ENCODE measurements at places on chromosomes 1 and 21.

- no peak for DNase-seq
Observed at GRCh38 chr1:15540186-15540585, 13.5 kb downstream of the DNAJC16 start.

DNA sequence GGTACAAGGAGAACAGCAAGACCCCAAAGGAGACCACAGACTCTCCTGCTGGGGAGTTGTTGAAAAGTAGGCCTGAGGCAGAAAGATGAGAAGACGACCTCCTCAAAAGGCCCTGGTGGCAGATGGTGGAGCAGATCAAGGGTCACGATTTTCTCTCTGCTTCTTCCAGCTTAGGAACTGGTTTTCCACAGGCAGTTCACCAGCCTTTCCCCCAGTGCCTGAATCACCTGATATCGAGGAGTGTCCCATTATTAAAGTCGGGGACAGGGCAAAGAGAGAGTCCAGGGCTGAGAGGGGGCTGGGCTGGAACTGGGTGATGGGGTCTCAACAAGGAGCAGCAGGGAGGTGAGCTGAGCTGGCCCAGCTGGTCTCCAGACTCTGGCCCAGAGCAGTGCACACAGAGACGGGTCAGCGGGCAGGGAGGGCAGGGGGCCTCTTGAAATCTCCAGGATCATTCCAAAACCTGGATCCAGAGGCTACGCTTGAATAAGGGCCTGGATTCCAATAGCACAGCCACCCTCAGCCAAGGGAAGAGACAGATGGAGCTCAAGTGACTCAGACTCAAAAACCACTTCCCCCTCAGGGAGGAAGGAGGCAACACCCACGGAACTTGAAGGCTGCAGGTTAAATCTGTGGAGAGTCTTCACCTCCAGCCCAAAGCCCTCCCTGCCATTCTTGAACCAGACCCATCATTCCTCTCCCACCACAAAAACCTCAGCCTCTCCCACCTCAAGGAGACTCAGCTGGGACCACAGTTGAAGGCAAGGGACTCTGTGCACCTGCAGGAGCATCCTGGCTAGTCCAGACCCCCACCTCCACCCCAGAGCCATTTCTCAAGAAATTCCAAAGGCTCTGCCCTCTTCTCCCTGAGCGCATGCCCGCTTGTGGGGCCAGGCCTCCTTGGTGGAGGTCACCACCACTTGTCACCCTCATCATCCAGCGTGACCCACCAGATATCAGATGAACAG is at the start of gene S100A5:
Gene S100A5 (minus strand): TSS at position 541 of the 968 bp plus-strand sequence. CDS start 743 bp downstream, outside the sequence.
- no peak for DNase-seq

- no peak for DNase-seq
Observed at GRCh38 chr1:69649383-69649990, 81.8 kb downstream of the LRRC7 start.

GRCh38 chr1:42942444-42942843 is 16.2 kb downstream of the SLC2A1 start:
- no peak for DNase-seq

DNA sequence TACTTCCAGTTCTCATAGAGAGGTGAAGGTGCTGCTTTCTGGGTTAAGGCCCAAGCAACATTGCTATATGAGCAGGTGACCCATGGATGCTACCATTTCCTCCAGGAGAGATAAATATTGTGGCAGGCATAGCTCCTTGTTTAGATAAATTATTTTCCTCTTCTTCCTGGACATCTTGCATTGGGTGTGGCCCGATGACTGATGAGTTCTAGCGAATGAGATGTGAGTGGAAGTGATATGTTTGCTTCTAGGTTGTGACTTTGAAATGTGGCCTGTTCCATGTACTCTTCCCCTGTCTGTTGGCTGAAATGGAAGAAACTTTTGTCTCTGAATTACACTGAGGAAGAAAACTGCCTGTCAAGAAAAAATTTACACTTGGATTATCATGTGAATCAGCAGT is 101.7 kb upstream of the FMN2 start:
- DNase-seq: no peak

- no peak for DNase-seq
Observed at GRCh38 chr1:116605315-116605714, 34.5 kb upstream of the CD58 start.

GRCh38 chr1:203296460-203297073 is 8.8 kb upstream of the BTG2 start:
- DNase-seq: no peak

- peak; percentile 8 for DNase-seq
Observed at GRCh38 chr1:234326497-234327366, 46.5 kb upstream of the COA6 start.

DNA sequence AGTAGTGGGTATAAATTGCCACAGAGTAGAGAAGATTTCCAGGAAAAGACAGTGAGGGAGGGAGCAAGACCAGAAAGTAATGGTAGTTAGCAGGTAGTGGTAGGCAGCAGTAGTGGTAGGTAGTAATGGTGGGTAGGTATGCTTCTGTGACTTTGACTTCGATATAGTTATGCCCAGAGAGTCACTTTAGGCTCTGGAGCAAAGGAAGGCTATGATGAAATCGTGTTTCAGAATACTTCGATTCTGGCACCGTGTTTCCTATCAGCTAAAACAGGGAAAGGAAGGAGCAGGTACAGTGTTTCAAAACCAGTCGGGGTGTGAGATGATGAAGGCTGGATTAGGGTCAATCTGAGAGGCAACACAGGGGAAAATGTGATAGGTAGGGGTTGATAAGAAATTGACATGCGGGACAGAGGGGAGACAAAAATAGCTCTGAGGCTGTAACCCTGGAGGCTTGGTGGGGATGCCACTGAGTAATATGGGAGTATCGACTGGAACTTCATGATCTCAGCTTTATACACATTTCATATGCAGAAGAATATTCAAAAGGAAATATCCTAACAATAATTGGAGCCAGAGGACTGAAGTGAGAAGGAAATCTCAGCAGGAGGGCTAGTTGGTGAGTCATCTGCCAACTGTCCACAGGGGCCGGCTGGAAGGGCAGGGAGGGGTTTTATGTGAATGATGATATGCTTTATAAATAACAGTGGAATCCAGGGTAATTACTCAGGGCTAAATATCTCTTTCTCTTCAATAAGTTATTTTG is 25.2 kb upstream of the TRIM45 start:
- DNase-seq: no peak

GRCh38 chr1:11281518-11282331 is 8.7 kb downstream of the UBIAD1 start:
- no peak for DNase-seq

GRCh38 chr1:27138368-27138767 is 16.6 kb downstream of the SLC9A1 start:
- no peak for DNase-seq

GRCh38 chr1:65339866-65340468 is 30.6 kb downstream of the DNAJC6 start:
- DNase-seq: peak; percentile 7

DNA sequence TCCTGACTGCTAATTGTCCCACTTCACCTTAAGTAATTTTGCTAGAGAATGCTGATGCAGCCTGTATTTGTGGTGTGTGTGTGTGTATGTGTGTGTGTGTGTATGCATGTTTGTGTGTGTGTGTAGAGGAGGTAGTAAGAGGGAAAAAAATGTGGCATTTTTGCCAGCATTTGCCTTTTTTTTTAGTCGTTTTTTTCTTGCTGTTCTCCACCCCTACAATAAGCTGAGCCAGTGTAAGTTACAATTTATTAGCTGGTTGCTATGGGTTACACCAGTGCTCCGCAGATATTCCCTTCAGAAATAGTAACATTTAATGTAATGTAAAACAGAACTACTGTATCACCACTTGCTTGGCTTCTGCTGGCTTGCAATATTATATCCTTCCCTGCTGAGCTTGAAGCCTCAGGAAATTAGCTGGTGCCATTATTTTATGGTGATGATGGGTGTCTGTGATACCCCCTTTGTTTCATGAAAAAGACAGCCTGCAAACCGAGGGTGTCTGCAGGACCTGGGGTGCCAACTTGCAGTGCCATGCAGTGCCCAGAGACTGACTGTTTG is 23.4 kb upstream of the IGSF3 start:
- no peak for DNase-seq

DNA sequence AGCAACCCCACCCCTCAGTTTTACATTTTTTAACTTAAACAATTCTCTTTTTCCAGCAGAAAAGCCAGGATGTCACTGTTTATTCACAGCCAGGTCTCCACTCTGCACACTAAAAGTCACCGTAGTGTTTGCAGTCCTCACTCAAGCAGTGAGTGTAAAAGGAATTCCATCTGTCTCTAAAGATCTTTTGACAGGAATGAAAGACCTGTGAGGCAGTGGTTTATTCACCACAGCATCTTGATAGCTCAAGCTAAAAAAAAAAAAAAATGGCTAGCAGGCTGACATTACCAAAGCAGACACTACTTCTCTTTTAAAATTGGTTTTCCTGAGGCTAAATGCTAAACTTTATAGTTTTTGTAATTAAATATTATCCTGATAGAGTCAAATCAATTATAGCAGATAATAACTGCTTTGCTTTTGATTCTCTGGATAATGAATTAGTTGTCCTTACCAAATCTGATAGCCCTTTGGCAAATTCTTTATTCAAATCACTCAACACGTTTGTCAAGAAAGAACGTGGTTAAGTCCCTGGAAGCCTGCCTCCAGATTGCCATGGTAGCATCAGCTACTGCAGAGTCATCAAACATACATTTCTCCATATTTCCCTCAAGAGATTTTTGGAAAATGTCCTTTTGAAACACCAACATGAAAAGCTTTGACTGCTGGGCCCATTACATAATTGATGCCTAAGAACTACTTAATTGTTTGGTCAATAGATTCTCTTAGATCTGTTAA is 22.2 kb upstream of the SLC5A9 start:
- DNase-seq: no peak

GRCh38 chr1:180231506-180231921 is 1.4 kb downstream of the LHX4 start:
- peak; percentile 76 for DNase-seq

DNA sequence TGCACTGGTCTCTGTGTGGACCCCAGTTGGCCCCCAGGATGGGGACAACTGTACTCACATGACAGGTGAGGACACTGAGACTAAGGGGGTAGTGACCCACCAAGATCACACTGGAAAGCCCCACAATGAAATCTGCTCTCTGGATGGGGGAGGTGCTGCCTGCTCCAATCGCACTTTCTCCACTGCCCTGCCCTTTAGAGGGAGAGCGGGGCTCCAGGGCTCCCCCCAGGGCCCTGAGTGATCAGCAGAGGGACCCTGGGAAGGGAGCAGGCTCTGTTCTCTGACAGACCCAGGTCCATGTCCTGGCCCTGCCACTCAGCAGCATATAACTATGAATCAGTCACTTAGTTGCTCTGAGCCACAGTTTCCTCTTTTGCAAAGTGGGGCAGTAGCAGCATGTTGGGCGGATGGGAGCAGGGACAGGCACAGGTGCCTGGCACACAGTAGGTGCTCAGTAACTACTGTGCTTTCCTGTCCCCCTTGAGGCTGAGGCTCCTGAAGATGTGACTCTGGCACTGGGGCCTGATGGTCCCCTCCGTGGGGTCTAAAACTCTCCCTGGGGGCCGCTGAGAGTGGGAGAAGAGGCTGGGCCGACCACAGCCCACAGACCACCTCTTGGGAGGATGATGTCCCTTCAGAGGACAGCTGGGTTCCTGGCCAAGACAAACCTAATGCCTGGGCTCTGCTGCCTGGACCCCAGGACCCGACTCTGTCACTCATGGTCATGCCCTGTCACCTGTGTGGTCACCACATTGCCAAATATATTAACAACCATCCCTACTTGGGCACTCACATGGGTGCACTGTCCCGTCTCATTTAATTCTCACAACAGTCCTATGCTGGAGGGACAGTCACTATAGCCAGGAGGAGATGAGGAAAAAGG is 222.7 kb downstream of the PTPRU start:
- no peak for DNase-seq

GRCh38 chr1:161494091-161494735 is 11.0 kb upstream of the FCGR2A start:
- DNase-seq: no peak

DNA sequence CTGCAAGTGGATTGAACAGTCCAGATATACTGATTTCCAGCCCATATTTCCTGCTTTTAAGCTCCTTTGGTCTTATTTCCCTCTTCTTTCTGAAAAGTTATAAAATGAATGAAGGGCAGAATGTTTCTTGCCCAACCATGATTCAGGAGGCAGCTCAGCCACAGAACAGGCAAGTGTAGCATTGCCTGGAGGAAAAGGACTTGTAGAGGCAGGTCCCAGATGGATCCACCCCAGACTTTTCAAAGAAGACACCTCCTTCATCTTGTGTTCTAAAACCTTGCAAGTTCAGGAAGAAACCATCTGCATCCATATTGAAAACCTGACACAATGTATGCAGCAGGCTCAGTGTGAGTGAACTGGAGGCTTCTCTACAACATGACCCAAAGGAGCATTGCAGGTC is at the start of gene CLCA2:
Gene CLCA2 (plus strand): TSS at position 299 of the 400 bp plus-strand sequence. CDS start 77 bp downstream, at position 376.
- no peak for DNase-seq

GRCh38 chr1:25797939-25798338 is 2.1 kb upstream of the SELENON start:
- DNase-seq: no peak

DNA sequence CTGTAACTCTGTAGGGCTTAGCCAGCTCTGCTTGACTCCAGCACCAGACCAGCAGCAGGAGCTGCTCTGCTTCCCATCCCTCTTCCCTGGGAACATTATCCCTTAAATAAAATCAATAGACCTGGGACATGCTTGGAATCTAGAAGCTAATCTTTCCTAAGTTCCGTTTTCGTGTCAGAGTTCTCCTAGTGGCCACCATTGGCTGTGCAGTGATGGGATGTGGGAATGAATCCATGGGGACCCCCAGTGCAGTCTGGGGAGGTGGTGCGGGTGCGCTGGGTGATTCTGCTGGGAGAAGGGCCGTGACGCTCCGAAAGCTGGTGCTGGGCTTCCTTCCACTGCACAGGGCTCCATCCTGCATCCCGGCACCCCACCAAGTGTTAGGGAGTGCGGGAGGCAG is 202.7 kb downstream of the CAMTA1 start:
- DNase-seq: no peak

GRCh38 chr1:41791667-41792484 is 126.8 kb downstream of the HIVEP3 start:
- DNase-seq: no peak

DNA sequence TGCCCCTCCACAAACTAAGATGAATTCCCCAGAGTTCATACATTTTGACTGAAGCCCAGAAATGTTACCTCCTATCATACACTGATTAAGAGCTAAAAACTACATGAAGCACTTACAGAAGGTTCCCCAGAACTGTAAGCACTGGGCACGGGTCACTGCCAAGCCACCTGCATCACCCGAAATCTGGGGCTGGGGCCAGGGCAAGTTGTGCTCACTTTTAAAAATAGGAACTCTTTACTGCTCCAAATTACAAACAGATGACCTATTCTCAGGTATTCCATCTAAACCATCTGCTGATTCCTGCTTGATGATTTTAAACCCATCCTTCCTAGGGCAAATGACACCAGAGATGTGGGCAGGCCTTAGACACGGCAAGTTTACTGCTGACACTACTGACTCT is 4.8 kb downstream of the SETD4 start:
- DNase-seq: no peak

- DNase-seq: no peak
Observed at GRCh38 chr1:161214369-161214768, 726 bp upstream of the FCER1G start.

- DNase-seq: no peak
Observed at GRCh38 chr1:236429715-236430274, 35.7 kb downstream of the EDARADD start.

- DNase-seq: no peak
Observed at GRCh38 chr1:17259233-17259873, 10.5 kb downstream of the PADI3 start.

All from Caki2 (cell line).